ENCODE measurements at places on chromosomes 1 and 21. TPM values are rescaled to one million over a fixed set of nuclear protein-coding genes. Genes with fewer than 3 reads are reported as not detected.

Gene NGF
- total RNA-seq: 12.5 TPM

Gene CLCA4
- not detected for total RNA-seq

Gene KRTAP13-3
- total RNA-seq: not detected

Gene C1orf210
- total RNA-seq: not detected

Gene F13B
- total RNA-seq: not detected

Gene SPATA45
- not detected for total RNA-seq

Gene TFF2
- not detected for total RNA-seq

Gene RIMS3
- total RNA-seq: 0.28 TPM

Gene CD5L
- total RNA-seq: not detected

Gene RNF186
- not detected for total RNA-seq

Gene WNT4
- not detected for total RNA-seq

Gene CD84
- total RNA-seq: not detected

DNA sequence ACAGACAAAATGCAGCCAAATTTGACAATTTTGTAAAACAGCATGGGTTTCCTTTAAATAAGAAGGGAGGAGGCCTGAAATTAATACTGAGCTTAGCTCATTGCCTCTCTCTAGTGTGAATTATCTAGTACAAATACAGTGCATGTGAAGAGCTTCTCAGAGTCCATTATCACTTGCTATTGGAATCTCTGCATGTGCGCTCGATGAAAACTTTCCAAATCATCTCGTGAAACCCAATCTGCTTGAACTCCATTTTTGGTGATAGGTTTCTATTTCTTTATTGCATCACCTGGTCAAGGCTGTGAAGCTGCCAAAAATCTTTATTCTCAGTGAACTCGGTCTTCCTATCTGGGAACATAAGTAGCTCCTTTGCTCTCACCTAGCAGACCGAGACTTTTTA, 49.5 kb upstream of the LYPLAL1 start:
- no peak overlapping the region for H3K27ac ChIP-seq
- no peaks in the 10 kb centered on the region for H3K36me3 ChIP-seq
- H3K27me3 ChIP-seq: no peaks in the 10 kb centered on the region
- DNase-seq: no peak
- peaks cover 4% of the 10 kb centered on the region for H3K4me1 ChIP-seq
- no peak overlapping the region for H3K4me3 ChIP-seq

GRCh38 chr1:30879126-30879786, 29.3 kb downstream of the SDC3 start:
- H3K27ac ChIP-seq: peak overlapping the region; percentile 50
- peaks cover 32% of the 10 kb centered on the region for H3K4me1 ChIP-seq
- H3K36me3 ChIP-seq: peaks cover 24% of the 10 kb centered on the region
- no peaks in the 10 kb centered on the region for H3K27me3 ChIP-seq

DNA sequence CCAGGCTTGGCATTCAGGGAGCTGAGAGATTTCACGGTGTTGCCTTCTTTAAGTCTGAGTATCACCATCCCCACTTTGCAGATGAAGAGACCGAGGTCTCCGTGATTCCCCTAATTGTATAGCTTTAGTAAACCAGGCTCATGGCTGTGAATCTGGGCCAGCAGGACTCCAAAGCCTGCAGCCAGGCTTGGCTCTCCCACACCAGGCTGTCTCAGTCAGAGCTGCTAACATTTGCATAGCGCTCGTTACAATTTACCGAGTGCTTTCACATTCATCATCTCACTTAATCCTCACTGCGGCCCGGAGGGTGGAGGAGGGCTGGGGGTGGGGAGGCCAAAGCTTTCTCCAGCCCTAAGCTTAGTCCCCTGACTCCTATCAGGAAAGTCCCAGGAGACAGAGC, 11.7 kb downstream of the C1orf94 start:
- no peak overlapping the region for H3K27ac ChIP-seq
- no peaks in the 10 kb centered on the region for H3K27me3 ChIP-seq
- no peaks in the 10 kb centered on the region for H3K4me1 ChIP-seq
- no peak overlapping the region for H3K4me3 ChIP-seq

DNA sequence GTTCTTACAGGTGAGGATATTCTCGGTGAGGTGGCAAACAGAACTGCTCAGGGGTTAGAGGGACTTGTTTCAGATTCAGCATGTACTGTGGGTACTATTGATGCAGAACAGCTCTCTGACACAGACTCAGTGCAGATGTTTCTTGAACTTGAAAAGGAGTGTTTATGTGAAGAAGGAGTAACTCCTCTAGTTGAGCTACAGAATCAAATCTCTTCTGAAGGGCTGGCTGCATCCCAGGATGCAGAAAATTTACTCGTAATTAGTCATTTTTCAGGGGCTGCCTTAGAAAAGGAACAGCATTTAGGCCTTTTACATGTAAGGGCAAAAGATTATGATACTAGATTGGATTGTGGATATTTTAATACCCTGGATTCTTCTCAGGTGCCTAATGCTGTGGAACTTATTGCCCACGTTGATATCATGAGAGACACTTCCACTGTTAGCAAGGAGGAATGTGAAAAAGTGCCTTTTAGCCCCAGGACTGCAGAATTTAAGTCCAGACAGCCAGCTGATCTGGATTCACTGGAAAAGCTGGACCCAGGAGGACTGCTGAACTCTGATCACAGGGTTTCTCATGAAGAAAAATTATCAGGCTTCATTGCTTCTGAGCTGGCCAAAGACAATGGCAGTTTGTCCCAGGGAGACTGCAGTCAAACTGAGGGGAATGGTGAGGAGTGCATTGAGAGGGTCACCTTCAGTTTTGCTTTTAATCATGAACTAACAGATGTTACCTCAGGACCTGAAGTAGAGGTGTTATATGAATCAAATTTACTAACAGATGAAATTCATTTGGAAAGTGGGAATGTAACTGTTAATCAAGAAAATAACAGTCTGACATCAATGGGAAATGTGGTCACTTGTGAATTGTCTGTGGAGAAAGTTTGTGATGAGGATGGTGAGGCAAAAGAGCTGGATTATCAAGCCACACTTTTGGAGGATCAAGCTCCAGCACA, 79.6 kb upstream of the BMP8A start:
- no peaks in the 10 kb centered on the region for H3K27me3 ChIP-seq
- H3K36me3 ChIP-seq: peaks cover 19% of the 10 kb centered on the region
- peak overlapping the region; percentile 50 for H3K27ac ChIP-seq
- peaks cover 38% of the 10 kb centered on the region for H3K4me1 ChIP-seq

DNA sequence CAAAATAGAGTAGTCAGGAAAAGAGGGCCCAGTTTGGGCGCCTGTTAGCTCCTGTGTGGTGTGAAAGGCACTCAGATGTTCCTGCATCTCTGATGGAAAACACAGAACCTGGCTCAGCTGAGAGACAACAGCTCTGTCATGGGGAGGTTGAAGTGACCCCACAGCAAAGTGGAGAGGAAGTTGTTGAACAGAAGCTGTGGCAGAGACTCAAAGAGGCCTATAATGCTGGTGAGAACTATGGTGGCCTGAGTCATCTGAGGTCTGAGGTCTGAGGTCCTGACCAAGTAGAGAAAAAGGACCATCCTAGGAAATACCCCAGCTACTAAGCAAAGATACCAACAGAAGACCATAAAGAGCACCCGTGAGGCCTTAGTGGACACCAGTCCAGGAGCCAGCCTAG, 45.6 kb upstream of the JAK1 start:
- H3K27me3 ChIP-seq: no peaks in the 10 kb centered on the region
- no peaks in the 10 kb centered on the region for H3K36me3 ChIP-seq
- no peak overlapping the region for H3K27ac ChIP-seq
- DNase-seq: no peak
- no peaks in the 10 kb centered on the region for H3K4me1 ChIP-seq

DNA sequence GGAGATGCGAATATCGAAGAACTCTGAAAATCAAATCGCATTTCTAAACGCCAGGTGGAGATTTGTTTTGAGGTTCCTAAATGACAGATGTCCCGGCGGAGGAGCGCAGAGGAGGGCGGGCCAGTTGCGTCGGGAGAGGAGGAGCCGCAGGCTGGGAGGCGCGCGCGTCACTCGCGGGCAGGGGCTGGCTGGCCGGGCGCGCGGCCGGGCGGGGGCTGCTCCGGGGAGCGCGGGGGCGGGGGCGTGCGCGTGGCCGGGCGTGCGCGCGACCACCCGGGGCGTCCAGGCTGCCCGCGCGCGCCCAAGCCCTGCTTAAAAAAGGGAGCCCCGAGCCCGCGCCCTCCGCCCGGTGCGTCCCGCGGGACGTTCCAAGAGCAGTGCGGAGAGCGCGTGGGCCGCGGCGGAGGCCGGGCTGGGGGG, 47.3 kb downstream of the H3-3A start:
- peak overlapping the region; percentile 69 for H3K27ac ChIP-seq
- H3K4me3 ChIP-seq: peak overlapping the region; percentile 57
- H3K4me1 ChIP-seq: peaks cover 4% of the 10 kb centered on the region
- DNase-seq: peak; percentile 70

DNA sequence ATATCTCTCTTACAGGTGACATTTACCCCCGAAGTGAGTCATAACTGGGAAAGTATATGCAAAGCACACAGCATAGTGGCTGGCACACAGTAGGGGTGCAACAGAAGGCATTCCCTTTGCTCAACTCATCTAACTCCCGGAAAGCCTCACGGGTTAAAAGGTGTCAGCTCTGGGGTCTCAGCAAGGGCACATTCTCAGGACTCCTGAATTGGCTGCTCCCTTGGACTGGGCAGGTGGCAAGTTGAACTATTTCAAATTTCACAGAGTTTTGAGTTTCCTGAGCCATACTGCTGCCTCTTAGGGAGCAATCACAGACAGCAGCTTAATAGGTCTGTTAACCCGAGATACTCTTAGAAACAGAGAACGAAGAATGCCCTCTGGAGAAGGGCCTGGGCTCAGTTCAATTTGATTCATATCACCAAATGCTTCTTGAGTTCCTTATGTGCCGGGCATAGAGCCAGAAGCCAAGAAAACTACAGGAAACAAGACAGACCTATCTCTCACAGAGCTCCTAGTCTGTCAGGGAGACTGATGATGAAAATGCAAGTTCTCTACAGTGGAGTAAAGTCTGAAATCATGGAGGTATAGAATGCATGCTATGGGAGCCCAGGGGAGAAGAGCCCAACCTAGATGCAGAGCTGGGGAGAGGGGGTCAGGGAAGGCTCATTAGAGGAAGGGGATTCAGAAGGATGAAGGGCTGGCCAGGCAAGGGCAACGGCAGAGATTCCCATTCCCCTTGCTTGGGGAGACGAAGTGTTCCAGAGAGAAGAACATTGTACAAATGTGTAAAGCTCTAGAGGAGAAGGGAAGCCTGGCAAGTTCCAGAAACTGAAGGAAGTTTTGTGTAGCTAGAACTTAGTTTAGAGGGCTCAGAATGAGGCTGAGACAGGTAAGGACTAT, 143.9 kb upstream of the HMGB4 start:
- H3K27me3 ChIP-seq: no peaks in the 10 kb centered on the region
- H3K4me1 ChIP-seq: no peaks in the 10 kb centered on the region
- peak; percentile 2 for DNase-seq
- H3K27ac ChIP-seq: no peak overlapping the region

- H3K4me3 ChIP-seq: no peak overlapping the region
- H3K27me3 ChIP-seq: peaks cover under 1% of the 10 kb centered on the region
- H3K27ac ChIP-seq: peak overlapping the region; percentile 6
- H3K36me3 ChIP-seq: no peaks in the 10 kb centered on the region
These were observed 74.1 kb upstream of the AKT3 start for GRCh38 chr1:243924188-243924587.

DNA sequence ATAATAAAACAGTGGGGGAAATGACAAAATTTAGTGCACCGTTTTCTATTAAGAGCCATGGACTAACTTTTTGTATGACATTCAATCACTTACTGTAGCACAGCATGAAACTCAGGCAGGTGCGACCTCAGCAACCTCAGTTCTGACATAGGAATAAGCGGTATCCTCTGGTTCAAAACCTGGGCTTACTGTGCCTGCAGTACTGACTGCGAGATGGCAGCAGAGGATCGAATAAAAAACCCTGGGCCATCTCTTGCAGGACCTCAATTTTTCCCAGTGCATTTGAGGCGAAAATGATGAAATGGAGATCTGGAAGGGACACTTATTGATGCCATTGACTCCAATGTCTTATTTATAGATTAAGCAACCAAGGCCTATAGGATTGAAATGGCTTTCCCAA, 214.7 kb downstream of the ADGRL2 start:
- no peak overlapping the region for H3K27ac ChIP-seq
- H3K4me1 ChIP-seq: no peaks in the 10 kb centered on the region
- no peaks in the 10 kb centered on the region for H3K27me3 ChIP-seq

- no peak for DNase-seq
- peaks cover 3% of the 10 kb centered on the region for H3K27me3 ChIP-seq
- H3K27ac ChIP-seq: no peak overlapping the region
- no peak overlapping the region for H3K4me3 ChIP-seq
These were observed 267.2 kb downstream of the RHOU start for GRCh38 chr1:229002451-229002960.

GRCh38 chr21:28247454-28248020, 745.1 kb downstream of the LTN1 start:
- no peak overlapping the region for H3K4me3 ChIP-seq
- no peak overlapping the region for H3K27ac ChIP-seq
- DNase-seq: no peak
- no peaks in the 10 kb centered on the region for H3K4me1 ChIP-seq
- H3K27me3 ChIP-seq: no peaks in the 10 kb centered on the region
- no peaks in the 10 kb centered on the region for H3K36me3 ChIP-seq

GRCh38 chr1:164983023-164983650, 373.4 kb downstream of the LMX1A start:
- H3K4me1 ChIP-seq: no peaks in the 10 kb centered on the region
- H3K4me3 ChIP-seq: no peak overlapping the region
- H3K36me3 ChIP-seq: no peaks in the 10 kb centered on the region
- H3K27ac ChIP-seq: no peak overlapping the region

GRCh38 chr21:45562965-45563364, 20.7 kb upstream of the SLC19A1 start:
- H3K4me1 ChIP-seq: peaks cover 9% of the 10 kb centered on the region
- peaks cover 6% of the 10 kb centered on the region for H3K27me3 ChIP-seq
- no peaks in the 10 kb centered on the region for H3K36me3 ChIP-seq
- no peak overlapping the region for H3K4me3 ChIP-seq
- peak; percentile 25 for DNase-seq

- DNase-seq: no peak
- no peak overlapping the region for H3K4me3 ChIP-seq
- H3K36me3 ChIP-seq: no peaks in the 10 kb centered on the region
- H3K27ac ChIP-seq: no peak overlapping the region
- no peaks in the 10 kb centered on the region for H3K27me3 ChIP-seq
These were observed 239.6 kb upstream of the BEND5 start for GRCh38 chr1:49016030-49016977.

DNA sequence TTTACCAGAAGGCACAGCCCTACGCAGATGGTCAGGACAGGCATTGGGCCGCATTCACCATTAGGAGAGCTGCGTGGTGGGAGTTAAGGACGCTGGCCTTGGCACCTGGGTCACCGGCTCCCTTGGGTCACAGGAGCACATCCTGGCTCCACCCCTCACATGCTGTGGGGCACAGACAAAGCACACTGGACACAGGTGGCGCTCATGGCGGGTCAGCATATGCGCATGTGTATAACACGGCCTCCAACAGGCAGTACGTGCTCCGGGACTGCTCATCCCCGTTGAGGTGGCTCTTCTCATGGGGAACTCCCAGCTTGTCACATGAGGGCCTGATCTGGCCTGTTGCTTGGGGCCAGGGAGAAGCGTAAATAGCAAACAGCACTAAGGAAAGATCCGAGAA, 25.0 kb downstream of the PGBD5 start:
- no peak for DNase-seq
- H3K4me1 ChIP-seq: 0 out of 2 replicates have a peak, but pooled peaks cover 1% of the 10 kb centered on the region
- no peak overlapping the region for H3K4me3 ChIP-seq
- H3K36me3 ChIP-seq: no peaks in the 10 kb centered on the region
- no peaks in the 10 kb centered on the region for H3K27me3 ChIP-seq
